ENCODE measurements at places on chromosomes 7 and 10.

- H3K27ac ChIP-seq, result no peak overlapping the region
- no peaks in the 10 kb centered on the region for H3K27me3 ChIP-seq
- peaks cover 11% of the 10 kb centered on the region for H3K36me3 ChIP-seq
Observed at GRCh38 chr7:1012004-1012715, 29.2 kb downstream of the CYP2W1 start.

- H3K36me3 ChIP-seq, result no peaks in the 10 kb centered on the region
- H3K27me3 ChIP-seq, result peaks cover 11% of the 10 kb centered on the region
- H3K4me1 ChIP-seq, result no peaks in the 10 kb centered on the region
- no peak overlapping the region for H3K27ac ChIP-seq
- H3K4me3 ChIP-seq, result peak overlapping the region; percentile 74
- DNase-seq, result peak; percentile 78
Observed at GRCh38 chr10:788796-789748, 99.6 kb upstream of the DIP2C start.

DNA sequence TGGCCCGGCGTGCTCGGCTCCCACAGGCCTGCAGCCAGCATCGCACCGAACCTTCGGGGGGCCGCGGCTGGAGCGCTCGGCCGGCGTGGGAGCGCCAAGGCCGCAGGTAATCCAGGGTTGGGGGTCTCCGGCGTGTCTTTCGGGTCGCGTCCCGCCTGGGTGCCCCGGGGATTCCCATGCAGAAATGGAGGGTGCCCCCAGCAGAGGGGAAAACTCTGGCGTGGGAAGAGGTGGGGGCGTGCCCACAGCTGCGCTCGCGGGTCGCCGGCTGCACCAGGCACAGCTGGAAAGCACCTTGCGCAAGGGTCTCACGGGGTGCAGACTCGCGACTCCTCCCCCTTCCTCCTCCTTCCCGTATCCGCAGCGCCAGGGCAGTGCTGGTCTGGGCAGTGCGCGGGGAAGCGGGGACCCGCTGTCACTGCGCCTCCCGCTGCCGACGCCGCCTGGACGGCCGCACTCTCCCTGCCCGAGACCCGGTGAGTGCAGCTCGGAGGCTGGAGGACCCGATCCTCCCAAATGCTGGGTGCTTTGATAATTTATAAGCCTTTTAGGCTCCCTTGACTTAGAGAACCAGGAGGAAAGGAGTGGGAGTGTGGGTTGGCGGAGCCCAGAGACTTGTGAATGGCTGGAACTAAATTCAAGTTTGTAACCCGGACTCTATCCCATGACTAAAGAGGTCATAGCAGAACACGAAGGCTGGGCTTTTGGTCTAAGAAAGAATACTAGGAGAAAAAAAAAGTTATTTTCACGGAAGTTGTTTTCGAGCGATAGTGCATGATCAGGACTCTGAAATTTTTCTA, 489 bp downstream of the MAP3K8 start:
- peak overlapping the region; percentile 90 for H3K4me3 ChIP-seq
- peaks cover 59% of the 10 kb centered on the region for H3K4me1 ChIP-seq
- H3K27ac ChIP-seq, result peak overlapping the region; percentile 47
- peaks cover 29% of the 10 kb centered on the region for H3K27me3 ChIP-seq

- H3K27ac ChIP-seq, result no peak overlapping the region
- no peak overlapping the region for H3K4me3 ChIP-seq
- H3K36me3 ChIP-seq, result no peaks in the 10 kb centered on the region
Observed at GRCh38 chr7:70434821-70435220, 697.1 kb upstream of the GALNT17 start.

DNA sequence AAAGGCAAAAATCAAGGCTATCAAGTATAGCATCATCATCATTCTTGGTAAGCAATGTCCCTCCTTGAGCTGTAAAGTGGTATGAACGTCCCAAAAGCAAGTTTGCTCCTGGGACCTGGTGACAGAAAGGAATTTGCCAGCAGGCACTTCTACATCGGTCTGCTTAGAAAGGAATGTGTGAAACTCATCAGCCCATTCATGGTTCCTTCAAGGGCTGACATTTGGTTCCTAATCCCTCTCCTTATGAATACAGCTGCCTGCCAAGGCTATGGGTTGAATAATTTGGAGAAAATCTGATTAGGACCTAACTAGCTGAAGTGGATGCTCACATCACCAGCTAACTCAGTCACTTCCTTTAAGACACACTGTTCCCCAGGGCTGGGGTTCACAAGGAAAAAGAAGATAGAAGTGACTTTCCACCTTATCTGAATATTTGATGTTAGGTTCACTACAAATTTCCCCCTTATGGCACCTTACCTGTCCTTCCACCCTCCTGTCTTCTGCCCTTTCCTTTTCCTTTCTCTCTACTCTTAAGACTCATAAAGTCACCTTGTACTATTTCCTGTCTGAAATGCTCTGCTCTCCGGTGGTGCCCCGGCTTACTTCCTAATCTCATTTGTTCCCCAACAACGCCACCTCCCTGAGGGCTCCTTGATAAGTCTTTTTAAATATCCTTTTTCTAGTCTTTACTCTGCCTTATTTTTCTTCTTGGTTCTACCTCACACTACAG, 187.1 kb downstream of the NPSR1 start:
- peaks cover 14% of the 10 kb centered on the region for H3K4me1 ChIP-seq
- H3K27ac ChIP-seq, result no peak overlapping the region
- H3K4me3 ChIP-seq, result no peak overlapping the region
- no peak for DNase-seq

DNA sequence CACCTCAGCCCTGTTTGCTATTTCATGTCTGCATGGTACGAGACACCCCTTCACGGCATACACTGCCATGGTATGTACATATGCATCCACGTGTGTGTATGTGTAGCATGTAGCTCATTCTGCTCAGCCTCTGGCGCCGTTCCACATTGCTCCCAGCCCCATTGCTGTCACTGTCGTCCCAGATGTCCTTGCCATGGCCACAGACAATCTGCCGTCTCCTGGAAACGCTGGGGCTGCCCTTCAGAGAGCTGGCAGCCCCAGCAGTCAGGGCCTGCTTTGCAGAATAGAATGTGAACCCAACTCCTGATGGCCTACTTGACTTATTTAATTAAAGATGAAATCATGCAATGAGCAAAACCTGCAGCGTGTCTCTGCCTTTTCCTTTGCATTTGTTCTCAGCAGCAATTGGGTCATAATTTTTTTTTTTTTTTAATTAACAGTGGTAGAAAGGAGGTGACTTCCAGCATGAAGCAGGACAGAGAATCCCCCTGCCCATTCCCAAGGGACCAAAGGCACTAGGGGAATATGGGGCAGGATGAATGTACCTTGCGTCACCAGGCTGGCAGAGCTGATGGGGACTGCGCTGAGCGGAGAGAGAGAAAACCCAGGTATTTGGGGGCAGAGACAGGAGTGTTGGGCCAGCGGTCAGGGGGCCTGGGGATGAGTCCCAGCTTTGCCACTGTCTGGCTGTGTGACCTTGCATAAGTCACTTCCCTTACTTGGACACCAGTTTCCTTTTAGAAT, 49.2 kb downstream of the CHST3 start:
- no peaks in the 10 kb centered on the region for H3K27me3 ChIP-seq
- H3K27ac ChIP-seq, result no peak overlapping the region
- DNase-seq, result no peak
- peaks cover 7% of the 10 kb centered on the region for H3K4me1 ChIP-seq

- DNase-seq, result no peak
- H3K36me3 ChIP-seq, result no peaks in the 10 kb centered on the region
- no peaks in the 10 kb centered on the region for H3K27me3 ChIP-seq
- no peak overlapping the region for H3K4me3 ChIP-seq
Observed at GRCh38 chr7:35359423-35359822, 105.5 kb upstream of the TBX20 start.

GRCh38 chr7:102390697-102391484, 5.3 kb upstream of the PRKRIP1 start:
- DNase-seq, result peak; percentile 92
- no peak overlapping the region for H3K4me3 ChIP-seq
- H3K27me3 ChIP-seq, result no peaks in the 10 kb centered on the region
- no peaks in the 10 kb centered on the region for H3K4me1 ChIP-seq

- H3K36me3 ChIP-seq, result no peaks in the 10 kb centered on the region
- no peak overlapping the region for H3K4me3 ChIP-seq
- DNase-seq, result no peak
Observed at GRCh38 chr10:89475125-89475524, 60.3 kb downstream of the SLC16A12 start.

GRCh38 chr7:150780292-150780691, 19.9 kb downstream of the TMEM176B start:
- H3K27me3 ChIP-seq, result peaks cover 8% of the 10 kb centered on the region
- H3K36me3 ChIP-seq, result no peaks in the 10 kb centered on the region
- no peak overlapping the region for H3K27ac ChIP-seq
- H3K4me3 ChIP-seq, result no peak overlapping the region

DNA sequence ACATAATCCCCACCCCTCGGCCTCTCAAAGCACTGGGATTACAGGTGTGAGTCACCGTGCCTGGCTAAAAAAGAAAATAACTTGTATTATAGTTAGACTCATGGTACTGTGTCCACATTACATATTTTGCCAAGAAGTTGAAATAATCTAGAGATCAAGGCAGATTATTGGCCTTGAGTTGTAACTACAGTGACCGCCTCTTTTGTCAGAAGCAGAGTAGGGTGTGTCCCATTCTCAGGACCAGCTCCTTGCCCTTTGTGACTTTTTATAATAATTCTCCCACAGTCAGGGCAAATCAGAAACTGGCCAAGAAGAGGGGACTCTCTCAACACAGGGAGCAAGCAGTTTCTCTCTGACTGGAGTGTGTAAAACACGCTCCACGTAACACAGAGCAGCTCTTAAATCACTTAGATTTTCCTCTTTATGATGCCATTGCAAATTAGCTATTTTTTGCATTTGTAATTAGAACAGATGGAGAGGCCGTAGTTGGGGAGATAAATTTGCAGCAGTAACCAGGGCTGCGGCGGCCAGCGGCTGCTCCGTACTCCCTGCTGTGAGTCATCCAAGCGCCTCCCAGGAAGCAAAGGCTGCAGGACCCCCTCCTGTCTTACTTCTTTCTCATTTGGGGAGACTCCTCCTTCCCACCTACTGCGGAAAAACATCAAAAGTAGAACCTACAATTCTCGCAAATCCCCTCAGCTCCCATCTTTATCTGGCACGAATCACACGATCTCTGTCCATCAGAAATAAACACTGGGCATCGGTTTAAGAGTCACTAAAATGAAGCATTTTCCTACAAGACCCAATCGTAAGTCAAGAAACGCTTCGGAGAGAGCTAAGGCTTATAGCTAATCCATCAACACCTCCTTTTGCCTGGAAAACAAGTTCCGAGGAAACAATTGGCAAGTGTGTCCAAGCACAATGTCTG, 32.1 kb upstream of the MSRB2 start:
- no peak overlapping the region for H3K4me3 ChIP-seq
- peak overlapping the region; percentile 5 for H3K27ac ChIP-seq
- H3K27me3 ChIP-seq, result no peaks in the 10 kb centered on the region
- DNase-seq, result no peak
- peaks cover 35% of the 10 kb centered on the region for H3K4me1 ChIP-seq
- peaks cover 24% of the 10 kb centered on the region for H3K36me3 ChIP-seq

GRCh38 chr7:96426027-96426426, 104.1 kb upstream of the SLC25A13 start:
- 0 out of 2 replicates have a peak, but pooled peaks cover 3% of the 10 kb centered on the region for H3K4me1 ChIP-seq
- no peaks in the 10 kb centered on the region for H3K36me3 ChIP-seq
- no peak overlapping the region for H3K4me3 ChIP-seq
- no peaks in the 10 kb centered on the region for H3K27me3 ChIP-seq
- DNase-seq, result no peak
- no peak overlapping the region for H3K27ac ChIP-seq

DNA sequence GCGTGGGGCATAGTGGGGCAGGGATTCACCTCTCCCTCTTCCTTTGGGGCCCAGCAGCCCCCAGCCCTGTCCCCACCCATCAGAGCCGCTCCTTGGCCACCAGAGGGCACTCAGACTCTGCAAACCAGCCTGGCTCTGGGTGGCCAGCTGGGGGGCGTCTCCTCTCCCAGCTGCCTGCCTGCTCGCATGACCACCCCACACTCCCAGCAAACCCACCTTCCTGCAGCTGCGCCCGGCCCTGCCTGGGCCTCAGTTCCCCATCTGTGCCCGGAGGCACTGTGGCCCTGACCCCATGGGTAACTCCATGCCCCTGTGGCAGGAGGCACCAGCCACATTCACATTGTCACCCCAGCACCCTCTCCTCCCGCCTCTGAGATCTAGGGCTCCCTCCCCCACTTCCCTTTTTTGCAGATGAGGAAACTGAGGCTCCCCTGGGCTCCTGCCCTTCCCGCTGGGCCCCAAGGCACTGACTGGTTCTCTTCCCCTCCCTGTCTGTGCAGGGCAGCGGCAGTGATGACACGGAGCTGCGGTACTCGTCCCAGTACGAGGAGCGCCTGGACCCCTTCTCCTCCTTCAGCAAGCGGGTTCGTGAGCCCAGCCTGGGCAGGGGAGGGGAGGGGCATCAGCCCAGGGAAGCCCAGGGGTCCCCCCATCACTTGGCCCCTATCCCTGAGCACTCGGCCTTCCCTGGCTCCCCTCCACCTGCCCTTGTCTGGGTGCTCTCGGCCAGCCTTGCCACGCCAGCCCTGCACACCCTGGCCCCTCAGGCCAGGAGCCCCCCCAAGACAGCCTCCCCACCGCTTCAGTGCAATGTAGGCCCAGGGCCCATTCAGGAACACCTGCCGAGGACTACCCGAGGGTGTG, 6.9 kb upstream of the SH2B2 start:
- peak; percentile 81 for DNase-seq
- peaks cover 7% of the 10 kb centered on the region for H3K4me1 ChIP-seq
- H3K4me3 ChIP-seq, result peak overlapping the region; percentile 38

- H3K4me3 ChIP-seq, result no peak overlapping the region
- peaks cover 7% of the 10 kb centered on the region for H3K36me3 ChIP-seq
- peak overlapping the region; percentile 55 for H3K27ac ChIP-seq
- peaks cover 42% of the 10 kb centered on the region for H3K4me1 ChIP-seq
- H3K27me3 ChIP-seq, result no peaks in the 10 kb centered on the region
Observed at GRCh38 chr10:119316729-119317097, 109.3 kb downstream of the GRK5 start.

DNA sequence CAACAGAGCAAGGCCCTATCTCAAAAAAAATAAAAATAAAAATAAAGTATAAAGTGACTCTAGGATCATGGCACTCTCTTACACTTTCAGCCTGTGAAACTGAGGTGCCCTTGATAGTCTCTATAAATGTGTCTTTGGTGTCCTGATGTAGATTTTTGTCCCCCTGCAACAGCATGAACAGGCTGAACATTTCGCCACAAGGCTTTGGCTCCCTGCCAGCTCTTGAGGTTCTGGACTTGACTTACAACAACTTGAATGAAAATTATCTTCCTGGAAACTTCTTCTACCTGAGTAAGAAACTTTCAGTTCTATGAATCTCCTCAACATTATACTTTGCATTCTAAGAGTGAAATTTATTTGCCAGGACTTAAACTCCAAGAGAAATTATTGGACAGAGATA, 48.1 kb upstream of the BMS1 start:
- H3K4me3 ChIP-seq, result no peak overlapping the region
- peaks cover 10% of the 10 kb centered on the region for H3K27me3 ChIP-seq
- peaks cover 5% of the 10 kb centered on the region for H3K4me1 ChIP-seq
- peaks cover 4% of the 10 kb centered on the region for H3K36me3 ChIP-seq

All from WTC11 (cell line).